ENCODE measurements at places on chromosomes 7 and 10.

DNA sequence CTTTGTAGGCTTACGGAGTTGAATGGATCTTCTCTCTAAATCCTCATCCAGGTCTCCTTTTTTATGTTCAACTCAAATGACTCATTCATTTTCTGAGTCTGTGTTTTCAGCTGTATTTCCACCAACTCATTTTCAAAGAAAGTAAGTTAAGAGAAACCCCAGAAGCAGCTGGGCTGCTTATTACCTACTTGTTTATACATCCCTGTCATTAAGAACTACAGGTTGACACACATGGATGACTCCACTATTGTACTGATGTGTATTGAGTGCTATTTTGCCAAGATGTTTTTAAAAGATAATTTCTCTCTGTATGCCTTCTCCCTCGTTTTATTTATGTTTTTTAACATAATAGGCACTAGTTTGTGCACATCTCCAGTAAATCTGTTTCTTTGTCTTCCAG, 41.9 kb downstream of the DGKI start:
- no peak for DNase-seq

DNA sequence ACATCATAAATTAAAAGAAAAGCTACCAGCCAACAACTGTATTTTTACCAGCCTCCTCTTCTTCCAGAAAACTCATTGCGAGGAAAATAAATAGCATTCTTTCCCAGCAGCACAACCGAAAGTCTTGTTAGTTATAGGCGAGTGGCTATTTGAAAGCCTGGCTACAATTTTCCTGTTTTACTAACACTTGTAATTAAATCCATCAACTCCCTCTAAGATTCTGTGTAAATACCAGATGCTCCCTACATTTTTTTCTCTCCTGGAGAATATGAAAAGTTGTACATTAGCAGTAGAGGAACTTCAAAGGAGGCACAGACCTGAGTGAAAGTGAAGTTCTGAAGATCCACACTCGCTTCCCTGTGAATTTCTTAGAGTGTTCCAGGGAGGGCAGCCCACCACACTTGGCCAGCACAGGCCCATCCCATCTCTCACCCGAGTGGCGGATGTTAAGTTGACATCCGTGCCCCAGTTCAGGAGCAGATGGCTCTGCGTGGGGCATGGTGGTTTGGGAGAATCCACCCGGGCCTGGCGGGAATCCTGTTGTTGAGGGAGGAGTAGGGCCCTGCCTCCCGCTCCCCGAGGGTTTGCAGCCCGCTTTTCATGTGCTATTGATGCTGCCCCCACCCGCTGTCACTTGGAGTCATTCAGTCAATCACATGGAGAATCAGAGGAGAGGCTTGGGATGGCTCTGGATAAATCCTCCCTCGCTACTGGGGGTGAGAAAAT, 451.0 kb upstream of the GALNT17 start:
- DNase-seq, result no peak

DNA sequence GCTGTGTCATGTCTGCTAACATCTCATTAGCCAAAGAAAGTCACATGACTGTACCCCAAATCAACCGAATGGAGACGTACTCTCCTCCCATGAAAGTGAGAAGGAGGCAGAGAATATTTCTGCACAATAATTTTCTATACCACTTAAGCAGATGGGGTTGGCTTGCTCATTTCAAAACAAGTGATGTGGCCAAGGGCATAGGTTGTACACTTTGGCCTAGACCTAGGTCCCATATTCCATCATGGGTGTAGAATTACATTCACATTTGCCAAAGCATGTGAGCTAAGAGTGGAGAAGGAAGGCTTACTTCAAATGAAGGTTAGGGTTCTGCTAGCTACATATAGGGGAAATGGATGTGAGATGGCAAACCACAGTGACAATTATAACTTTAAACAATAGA, 83.0 kb downstream of the ZNF365 start:
- no peak for DNase-seq

DNA sequence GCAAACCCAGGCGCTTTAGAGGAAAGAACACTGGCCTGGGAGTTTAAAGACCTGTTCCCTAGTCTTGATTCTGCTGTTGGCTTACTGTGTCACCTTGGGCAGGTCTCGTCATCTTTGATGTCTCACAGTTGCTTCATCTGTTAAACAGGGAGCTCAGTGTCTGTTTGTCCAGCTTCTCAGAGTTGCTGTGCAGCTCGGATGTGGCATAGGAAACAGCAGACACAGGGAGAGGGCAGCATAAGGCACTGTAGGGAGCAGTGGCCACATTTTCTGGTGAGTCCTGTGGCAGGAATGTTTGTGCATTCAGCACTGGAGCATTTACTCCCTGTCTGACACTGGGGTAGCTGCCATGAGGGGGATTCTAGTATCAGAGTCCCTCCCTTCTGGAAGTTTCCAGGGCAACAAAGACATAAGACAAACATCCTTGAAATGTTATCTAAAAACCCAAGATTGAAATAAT, 2.0 kb downstream of the REPIN1 start:
- DNase-seq, result no peak

DNA sequence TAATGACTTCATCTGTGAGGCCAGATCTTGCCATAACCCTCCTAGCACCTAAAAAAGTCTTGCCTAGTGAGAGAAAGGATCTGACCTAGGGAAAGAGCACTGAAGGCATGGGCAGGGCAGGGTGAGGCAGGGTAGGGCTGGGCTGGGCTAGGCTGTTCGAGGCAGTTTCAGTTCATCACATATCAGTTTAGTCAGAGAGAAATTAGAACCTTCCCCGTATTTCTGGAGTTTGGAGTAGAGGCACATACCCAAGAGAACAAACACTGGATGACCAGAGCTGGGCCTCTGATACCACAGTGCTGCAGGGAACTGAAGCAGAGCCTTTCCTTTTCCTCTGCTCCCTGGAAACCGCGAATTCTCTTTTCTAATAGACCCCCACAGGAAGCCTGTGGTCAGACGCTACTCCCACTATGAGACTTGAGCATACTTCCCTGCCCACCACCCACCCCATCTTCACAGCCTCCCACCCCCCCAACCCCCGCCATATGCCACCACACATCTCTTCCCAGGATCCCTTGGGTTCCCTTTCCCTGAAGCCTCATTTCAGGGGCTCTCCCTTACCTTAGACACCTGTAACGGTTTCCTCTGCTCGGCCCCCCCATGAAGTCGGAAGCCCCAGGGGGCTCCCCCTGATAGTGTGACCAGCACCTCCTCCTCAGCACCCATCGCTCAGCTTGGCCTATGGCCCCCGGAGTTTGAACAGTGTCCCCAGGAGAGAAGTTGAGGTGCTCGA, 406 bp downstream of the SYNPO2L start:
- DNase-seq, result no peak

- DNase-seq, result no peak
These were observed 133.7 kb upstream of the NAMPT start for GRCh38 chr7:106418526-106418925.

GRCh38 chr7:117564080-117564479, 84.3 kb downstream of the CFTR start:
- no peak for DNase-seq
